Breast epithelium (tissue), 4 donors: ENCODE measurements at places on chromosomes 5 and 9.

DNA sequence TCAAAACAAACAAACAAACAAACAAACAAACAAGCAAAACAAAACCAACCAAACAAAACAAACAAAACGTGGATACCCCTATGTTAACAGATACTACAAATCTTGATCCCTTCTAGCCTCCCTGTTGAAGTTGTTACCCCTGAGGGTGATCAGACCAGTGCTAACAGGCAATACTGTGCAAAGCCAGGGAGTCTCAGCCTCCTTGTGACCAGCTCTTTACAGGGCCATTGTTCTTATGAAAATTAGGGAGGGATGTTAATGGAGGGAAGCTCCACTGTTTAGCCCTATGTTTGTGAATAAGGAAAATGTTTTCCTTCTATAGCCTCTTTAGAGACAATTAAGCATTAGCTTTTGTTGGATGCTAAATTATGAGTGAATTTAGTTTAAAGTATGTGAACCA is 1072.1 kb upstream of the WWC1 start:
- DNase-seq: no peak

DNA sequence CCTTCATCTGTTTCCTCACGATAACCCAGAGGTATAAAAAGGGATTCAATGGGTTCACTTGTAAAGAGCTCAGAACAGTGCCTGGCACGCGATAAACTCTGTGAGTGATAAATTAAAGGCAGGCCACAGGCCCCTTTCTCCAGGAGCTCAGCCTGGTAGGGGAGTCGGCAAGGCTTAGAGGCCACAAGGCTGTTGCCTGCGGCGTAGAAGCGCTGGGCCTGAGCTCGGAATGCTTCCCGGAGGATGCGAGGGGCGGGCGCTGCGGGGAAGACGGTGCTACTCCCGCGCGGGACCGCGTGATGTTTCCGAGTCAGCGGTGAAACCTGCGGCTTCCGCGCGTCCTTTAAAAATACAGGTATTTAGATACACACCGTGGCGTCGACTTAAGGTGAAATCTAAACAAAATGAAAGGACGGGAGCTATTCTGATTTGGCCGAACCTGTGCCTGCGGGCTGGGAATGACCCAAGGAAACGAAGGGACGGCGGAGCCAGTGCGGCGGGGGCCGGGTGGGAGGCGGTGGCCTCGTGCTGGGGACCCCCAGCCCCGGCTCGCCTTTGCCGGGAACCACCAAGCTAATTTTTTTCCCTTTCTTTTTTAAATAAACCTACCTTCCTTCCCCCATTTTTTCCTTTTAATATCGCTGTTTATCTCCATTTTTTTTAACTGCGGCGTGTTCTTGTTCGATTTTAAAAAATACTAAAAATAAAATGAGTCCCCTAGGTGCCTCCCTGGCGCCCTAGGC is 6.2 kb downstream of the NKX2-5 start:
- DNase-seq: no peak

DNA sequence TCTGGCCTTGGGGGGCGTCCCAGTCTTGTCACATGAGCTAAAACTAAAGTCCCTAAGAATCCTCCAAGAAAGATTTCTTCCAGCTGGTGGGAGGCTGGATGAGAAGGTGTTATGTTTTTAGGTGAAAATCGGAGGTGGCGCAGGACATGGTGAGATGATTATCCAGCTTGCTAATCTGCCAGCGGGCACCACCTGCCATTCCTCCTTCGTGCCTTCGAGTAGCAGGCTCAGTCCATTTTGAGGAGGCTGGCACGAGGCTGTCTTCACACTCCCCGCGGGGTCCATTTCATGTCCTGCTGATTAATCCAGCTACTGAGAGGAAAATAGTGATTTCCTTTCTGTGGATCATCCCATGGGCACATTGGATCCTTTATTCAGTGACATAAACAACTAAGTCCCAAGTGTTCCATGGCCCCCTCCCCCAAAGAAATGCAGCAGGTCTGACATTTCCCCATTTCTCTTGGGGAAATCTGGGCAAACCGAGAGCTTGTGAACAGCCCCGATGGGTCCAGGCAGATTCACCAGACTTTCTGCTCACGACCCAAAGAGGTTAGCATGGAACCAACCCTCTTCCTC is 38.2 kb upstream of the EXOC3 start:
- peak; percentile 7 for DNase-seq

DNA sequence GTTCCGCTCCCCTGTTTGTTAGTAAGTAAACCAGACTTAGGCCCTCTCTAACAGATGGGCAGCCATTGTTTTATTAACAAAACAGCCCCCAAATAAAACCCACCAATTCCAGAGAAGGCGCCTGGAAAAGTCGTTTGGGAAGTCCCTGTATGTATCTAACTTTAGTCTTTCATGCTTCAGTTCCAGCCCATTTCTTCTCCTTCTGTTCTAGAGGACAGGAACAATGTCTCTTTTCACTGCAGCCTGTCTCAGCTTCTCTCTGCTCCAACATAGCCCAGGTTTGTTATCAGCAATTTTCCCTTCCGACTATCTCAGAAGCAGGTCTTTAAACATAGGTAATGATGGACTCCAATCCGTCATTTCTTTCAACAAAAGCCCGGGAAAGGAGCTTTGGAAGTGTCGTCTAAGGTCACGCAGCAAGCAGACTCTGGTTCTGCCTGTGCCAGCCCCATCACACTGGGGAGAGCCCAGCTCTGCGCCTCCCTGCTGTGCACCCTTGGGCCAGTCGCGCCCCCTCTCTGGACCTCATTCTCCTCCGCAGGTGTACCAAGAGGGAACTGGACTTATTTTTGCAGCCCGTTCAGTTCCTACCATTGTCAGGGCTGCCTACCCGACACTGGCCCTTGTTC is 9.6 kb upstream of the AKNA start:
- no peak for DNase-seq

DNA sequence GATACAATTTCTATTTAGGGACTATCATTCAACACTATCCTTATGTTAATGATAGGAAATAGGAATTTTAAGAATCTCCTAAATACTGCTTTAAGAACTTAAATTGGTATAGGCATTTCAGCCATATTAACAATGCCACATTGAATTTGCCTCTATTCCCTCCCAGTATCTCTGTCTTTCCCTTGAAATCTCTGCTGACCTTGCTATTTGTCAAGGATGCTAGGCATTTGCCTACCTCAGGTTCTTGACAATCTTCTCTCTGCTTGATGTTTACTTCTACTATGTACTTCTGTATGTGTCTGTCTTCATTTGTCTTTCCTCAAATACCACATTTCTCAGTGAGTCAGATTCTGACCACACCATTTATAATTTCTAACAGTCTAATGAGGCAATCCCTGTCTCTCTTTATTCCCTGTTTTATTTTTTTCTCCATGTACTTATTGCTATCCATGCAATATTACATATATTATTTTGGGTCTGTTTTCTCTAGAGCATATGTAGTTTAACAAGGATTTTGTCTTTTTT is 1461.4 kb upstream of the CDH9 start:
- no peak for DNase-seq

DNA sequence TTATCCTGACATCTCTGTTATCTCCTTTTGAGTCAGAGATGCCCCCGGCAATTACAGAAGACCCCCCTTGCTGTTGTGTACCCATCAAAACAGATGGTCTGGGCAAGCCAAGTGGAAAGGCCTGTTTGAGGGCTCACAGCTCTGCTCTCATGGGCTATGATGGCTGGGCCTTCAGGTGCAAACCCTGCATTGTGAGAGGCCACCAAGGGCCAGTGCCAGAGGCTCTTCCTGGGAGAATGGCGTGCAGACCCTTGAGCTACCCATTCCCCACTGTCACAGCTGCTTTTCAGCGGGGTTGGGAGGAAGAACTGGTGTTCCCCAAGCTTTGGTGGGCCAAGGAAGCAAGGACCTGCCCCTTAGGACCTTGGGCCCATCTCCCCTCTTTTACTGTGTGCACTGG is 174.7 kb upstream of the PPP1R26 start:
- no peak for DNase-seq

- no peak for DNase-seq
Observed at GRCh38 chr9:24071091-24071490, 245.1 kb upstream of the ELAVL2 start.

- no peak for DNase-seq
Observed at GRCh38 chr9:131799177-131799823, 59.4 kb upstream of the RAPGEF1 start.

DNA sequence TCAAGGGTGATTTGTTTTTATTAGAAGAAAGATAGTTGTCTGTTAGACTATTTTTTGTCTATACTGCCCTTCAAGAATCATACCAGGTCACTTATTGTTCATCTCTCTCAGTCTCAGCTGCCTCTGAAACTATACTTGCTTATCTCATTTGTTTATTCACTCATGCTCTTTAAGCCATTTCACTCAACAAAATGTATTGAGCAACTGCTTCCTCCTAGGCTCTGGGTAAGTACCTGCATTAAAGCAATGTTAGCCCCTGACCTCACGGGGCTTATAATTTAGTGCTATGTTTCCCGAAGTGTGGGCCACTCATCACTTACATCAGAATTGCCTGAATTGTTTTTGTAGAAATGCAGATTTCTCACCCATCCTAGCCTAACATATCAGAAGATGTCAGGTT is 100.9 kb downstream of the DPYSL3 start:
- no peak for DNase-seq

DNA sequence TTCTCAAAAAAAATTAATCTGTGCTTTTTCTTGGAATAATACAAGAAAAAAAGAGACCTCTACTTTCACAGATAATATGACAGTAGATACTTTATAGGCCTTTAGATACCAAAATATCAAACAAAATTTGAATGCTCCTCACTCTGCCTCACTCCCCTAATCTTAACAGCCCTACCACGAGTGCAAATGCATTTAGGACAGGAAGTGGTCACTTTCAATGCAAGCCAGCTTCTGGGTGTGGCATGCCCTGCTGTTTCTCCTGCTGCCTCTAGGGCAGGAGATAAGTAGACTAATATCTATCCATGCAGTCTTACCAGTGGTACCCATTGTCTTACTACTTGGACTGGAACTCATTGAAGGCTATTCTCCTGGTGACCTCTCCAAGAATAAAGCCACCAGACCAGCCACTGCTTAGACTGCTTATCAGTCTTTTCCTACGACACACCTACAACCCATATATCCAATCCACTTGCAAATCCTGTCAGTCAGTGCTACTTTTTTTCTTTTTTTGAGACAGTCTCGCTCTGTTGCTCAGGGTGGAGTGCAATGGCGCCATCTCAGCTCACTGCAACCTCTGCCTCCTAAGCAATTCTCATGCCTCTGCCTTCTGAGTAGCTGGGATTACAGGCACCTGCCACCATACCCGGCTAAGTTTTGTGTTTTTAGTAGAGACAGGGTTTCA is 23.0 kb downstream of the FRRS1L start:
- no peak for DNase-seq

DNA sequence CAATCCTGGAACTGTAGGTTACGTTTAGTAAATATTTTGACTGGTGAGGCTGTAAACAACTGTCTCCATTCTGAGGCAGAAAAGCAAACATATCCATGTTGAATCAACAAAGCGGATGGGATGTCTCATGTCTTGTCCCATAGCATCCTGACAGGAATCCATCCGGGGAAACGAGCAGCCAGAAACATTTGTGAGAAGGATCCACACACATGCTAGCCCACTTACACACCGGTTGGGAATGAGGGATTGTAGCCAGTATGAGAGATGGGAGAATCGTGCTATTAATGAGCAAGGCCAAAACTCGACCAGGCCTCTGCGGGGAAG is 117.5 kb downstream of the FSTL4 start:
- no peak for DNase-seq

GRCh38 chr5:98902733-98903132 is 26.1 kb downstream of the CHD1 start:
- no peak for DNase-seq

DNA sequence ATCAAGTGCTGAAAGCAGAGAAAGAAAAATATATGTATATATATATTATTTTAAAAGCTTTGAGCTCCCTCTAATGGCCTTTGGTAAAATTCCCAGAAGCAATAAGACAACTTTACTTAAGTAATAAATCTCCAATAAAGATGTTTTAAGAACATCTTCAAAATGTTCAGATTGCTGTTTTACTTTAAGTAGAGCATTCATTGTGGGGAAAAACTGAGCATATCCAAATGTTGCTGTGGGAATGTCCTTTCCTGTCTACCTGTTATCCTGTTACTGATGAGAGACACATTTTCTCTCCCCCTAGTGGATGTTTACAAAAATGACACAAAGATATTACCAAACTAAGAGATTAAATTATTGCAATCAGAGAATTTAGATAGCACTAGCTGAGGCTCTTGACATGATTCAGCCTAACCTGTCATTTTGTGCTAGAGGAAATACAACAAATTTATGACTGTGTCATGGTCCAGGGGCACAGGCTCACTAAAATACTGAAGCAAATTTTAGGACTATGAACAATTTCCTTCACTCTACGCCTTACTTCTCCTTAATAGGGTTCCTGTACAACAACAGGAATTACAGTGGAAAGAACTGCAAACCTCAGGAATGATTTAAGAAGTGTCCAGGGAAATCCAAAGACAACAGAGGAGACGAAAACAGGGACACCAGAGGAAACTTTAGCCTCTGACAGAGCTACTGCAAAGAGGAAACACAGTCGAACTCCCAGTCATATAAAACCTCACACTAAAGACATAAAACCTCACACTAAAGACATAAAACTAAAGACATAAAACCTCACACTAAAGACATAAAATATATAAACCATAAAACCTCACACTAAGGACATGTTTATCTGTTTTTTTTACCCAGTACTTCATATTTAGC is 24.3 kb upstream of the PRRC1 start:
- no peak for DNase-seq

DNA sequence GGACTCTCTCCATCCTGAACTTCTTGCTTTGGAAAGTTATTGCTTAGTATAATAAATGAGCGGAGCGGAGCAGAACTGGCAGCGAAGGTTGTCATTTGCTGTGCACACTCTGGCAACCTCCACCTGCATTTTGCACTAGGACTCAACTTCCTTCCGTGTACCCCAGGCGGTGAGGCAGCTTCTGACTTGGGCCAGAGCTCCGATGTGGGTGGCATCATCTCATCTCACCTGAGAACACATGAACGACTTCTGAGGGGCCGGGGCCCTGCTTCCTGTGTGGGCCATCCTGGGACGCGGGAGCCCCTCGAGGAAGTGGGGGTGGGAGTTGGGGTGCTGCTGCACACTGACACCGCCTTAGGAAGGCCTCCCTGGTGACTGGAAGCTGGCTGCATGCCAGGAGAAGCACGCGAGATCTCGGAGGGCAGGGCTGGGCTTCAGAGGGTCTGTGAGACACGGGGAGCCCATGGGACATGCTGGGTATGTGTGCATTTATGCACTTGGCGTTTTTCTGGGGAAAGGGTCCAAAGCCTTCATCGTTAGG is 56.5 kb upstream of the COL5A1 start:
- peak; percentile 11 for DNase-seq

GRCh38 chr9:105725370-105725769 is 31.0 kb downstream of the TMEM38B start:
- DNase-seq: no peak

- no peak for DNase-seq
Observed at GRCh38 chr5:67802766-67803165, 412.8 kb upstream of the PIK3R1 start.

DNA sequence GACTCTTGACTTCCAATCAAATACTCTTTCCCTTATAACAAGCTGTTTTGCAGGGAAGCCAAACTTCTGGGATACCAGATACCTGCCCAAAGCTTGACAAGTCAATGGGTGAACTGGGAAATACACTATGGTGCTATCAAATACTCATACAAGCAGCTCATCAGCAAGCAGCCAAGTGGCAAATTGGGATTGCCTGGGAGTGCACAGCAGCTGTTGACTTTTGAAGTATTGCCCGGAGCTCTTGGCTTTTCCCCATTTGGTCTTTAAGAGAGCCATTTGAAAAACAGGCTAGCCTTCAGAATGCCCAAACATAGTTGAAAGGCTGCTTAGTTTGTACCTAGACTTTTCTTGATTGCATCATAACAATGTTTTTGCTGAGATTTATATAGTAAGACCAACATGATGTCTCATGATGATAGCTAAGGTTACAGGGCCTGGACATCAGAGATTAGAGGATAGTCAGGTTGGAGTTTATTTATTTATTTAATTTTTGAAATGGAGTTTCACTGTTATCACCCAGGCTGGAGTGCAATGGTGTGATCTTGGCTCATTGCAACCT is 210.1 kb upstream of the ZNF608 start:
- DNase-seq: no peak
